ENCODE measurements at places on chromosomes 11 and 22.

DNA sequence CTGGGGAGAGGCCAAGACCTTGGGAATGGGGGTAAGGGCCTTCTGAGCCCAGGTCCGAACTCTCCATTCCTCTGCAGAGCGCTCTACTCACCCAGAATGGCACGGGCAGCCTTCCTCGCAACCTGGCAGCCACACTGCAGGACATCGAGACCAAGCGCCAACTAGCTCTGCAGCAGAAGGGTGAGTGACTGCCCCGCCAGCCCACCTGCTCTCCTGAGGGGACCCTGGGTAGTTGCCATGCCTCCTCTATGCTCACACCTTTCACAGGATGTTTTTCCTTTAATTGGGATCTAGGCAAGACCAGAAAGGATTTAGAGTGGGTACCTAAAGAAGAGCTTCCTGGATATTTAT lies 35.5 kb downstream of the TREH start:
- no peak for DNase-seq

GRCh38 chr11:70498171-70498571 lies 99.8 kb downstream of the CTTN start:
- no peak for DNase-seq

GRCh38 chr11:25970726-25971508 lies 361.0 kb upstream of the ANO3 start:
- no peak for DNase-seq

DNA sequence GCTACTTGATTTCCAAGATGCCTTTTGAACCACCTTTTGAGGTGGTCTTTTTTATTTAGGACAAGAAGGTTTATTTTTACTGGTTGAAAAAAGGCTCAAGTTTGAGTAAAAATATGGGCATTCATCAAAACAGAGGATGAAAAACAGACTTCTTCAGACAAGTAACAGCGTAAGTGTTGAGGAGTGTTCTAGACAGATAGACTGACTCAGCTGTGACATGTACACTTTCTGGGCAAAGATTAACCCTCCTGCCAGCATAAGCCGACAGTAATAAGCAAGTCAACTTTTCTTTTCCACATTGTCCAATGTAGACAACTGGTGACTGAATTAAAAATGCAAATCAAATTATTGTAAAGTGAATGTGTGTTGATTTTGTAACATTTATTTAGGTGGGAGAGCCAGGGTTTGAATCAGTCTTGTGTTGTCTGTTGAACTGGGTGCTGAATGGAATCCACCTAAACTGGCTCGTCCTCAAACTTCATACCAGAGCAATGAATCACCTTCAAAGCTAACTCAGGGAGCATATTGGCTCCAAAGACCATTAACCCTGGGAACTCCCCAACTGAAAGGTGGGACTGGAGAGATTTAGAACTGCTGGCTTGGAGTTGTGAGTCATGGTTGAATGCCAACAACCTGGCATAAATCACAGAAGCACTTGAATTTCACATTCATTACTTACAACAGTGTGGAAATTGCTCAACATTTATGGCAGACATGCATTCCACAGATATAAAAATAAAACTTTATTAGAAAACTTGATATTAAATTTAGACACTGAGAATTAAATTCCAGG lies 377.0 kb downstream of the ETS1 start:
- DNase-seq, result no peak

DNA sequence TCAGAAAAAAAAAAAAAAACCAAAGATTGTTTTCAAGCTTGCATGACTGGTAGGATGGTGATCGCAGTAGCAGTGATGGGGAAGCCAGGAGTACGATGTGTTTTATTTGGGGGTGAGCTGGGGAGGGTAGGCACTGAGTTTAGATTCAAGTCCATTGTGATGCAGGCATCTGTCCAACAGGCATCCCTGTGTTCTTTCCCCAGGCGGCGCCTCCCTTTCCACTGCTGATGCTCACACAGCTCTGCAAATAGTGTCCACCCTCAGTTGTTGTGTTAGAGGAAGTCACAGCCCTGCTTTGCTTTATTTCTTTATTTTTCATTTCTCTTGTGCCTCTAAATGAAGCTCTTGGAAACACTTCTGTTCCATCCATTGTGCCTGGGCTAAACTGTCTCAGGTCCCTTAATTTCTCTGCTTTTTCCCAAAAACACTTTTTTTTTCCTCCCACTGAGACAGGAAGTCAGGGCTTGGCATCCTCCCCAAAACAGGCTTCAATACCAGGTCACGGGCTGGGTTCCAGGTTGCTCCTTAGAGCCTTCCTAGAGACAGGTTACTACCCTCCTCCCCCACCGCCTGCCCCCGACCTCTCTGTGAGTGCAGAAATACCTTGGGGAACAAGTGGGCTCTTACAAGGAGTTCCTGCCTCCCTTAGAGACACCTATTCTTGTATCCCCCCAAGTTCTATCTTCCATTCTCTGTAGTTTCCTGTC lies 38.6 kb upstream of the HSPA8 start:
- no peak for DNase-seq

DNA sequence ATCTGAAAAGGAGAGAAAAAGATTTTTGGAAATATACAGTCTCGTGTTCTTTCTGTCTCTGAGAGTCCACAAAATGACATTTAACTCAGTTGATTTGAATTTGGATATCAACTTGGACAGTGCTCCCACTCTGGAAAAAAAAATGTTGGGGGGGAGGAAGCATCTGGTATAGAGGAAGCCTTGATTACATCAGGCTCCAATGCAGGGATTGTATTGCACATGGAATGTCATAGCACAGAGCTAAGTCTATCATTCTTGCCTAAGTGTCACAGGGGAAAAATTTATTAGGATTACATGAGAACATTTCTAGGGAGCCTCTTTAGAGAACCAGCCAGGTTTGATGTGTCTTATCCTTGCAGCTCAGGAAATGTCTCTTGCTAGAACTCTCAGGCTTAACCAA lies 23.0 kb downstream of the MS4A6A start:
- no peak for DNase-seq

GRCh38 chr11:73647459-73648100 lies 1.2 kb downstream of the PLEKHB1 start:
- DNase-seq, result peak; percentile 56

DNA sequence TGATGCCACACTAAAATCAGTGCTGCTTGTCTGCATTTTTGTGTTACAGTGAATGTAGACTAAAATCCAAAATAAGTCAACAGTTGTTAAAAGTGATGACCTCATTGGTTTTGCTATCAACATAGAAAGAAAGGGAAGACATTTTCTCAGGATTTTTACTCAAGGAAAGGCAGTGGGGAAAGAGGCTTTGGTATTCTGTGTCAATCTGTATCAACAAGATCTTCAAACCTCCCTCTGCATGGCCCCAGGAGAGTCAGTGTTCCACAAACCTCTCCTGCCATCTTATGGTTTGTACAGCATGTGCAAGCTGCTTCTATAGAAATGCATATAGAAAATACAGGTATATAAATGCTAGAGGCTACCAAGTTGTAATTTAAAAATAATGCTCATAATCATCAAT lies 13.8 kb upstream of the OR51M1 start:
- no peak for DNase-seq

- no peak for DNase-seq
These were observed 10.2 kb downstream of the GLB1L2 start for GRCh38 chr11:134341805-134342571.

GRCh38 chr11:87739261-87739660 lies 436.0 kb downstream of the RAB38 start:
- no peak for DNase-seq

DNA sequence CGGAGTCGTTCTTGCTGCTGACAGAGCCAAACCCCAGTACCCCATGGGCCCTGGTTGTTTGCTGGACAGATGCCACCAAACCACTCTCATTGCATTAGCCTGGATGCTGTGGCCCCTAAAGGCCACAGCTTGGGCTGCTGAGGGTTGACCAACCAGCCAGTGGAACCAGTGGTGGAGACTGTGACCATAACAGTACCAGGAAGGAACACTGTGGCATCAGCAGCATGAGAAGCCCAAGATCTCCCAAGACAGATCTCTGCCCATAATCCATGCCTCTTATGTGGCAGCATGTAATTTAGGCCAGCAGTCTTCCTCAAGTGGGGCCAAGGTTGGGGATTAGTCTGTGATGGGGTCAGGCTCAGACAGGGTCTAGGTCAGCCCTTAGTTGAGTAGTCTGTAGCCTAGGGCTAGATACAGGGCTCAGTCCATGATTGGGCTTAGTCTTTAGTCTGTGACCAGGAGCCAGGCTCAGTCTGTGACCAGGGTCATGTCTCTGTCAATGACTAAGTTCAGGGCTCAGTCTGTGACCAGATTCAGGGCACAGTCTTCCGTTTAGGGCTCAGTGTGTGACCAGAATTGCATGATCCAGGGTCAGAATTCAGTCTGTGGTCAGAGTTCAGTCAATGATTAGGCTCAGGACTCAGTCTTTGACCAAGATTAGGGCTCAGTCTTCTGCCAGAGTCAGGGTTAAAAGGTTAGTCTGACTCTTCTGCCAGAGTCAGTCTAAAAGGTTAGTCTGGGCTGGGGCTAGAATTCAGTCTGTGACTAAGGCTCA lies 4.5 kb upstream of the INPP5J start:
- no peak for DNase-seq

DNA sequence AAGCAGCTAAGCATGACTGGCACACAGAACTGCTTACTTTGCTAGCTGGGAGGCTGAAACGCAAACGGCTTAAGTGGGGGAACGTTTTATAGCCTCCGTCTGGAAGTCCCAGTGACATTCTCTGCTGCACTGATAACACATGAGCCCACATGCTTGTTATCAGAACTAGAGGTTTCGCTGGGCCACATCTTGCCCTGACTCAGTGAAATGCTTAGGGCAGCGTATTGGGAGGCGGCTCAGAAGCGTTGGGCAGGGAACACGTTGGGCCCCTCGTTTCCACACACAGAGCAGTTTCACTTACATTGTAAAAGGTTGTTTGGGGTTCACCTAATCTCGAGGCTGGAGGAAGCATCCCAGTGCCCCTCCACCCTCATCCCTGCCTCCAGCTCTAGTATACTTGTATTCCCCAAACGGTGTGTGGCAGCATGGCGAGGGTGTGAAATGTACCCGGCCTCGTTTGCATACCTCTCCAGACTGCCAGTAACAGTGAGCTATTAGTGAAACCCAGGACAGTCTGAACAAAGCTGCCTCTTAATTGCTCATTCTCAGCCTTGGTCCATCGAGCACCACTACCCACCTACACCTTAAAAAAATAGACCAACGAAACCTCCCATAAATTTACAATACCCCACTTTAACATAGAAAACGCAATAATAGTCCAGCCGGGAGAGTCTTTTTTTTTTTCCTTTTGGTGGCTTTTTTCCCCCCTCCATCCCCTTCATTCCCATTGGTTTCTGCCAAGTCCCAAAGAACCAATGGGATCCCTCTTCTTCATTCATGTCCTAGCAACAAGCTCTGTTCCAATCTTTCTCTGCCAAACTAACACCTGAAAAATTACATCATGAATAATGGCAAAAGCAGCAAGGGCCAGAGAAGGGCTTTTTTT lies 218.8 kb upstream of the SORL1-AS1 start:
- no peak for DNase-seq

GRCh38 chr22:41899992-41900651 lies 14.8 kb downstream of the SHISA8 start:
- DNase-seq, result no peak

DNA sequence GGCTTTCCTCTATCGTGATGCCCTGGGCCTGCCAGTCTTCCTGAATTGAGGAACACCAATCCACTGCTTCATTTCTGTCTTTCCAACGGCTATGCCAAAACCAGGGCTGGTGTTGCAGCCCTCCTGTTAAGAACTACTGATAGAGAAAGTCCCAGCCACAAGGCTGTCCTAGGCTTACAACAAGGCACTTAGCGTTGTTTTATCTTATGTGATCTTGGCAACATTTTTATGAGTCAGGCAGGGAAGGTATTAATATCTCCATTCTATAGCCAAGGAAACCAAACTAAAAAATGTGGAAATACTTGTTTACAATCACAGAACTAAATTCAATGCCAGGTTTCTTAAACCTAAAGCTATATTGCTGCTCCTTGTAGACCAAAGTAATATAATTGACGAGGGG lies 89.9 kb upstream of the AMOTL1 start:
- DNase-seq, result no peak

- no peak for DNase-seq
These were observed 1041.0 kb upstream of the CNTN5 start for GRCh38 chr11:97979741-97980140.

DNA sequence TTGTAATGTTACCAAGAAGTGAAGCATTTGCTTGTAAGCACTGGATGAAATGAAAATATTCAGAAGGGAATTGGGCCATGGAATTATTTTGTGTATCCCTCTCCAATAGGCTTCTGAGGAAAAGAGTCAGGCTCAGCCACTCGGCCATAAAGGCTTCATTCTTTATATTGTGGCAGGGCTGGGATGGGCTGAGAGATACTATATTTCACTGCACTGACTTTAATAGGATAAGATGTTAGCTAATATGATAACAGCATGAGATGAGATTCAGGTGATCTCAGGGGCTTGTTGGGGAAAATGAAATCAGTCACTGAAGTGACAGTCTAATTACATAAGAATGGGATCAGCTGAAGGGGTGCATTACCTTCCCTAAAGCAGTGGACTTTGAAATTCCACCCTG lies 7.3 kb upstream of the TRIM44 start:
- no peak for DNase-seq

DNA sequence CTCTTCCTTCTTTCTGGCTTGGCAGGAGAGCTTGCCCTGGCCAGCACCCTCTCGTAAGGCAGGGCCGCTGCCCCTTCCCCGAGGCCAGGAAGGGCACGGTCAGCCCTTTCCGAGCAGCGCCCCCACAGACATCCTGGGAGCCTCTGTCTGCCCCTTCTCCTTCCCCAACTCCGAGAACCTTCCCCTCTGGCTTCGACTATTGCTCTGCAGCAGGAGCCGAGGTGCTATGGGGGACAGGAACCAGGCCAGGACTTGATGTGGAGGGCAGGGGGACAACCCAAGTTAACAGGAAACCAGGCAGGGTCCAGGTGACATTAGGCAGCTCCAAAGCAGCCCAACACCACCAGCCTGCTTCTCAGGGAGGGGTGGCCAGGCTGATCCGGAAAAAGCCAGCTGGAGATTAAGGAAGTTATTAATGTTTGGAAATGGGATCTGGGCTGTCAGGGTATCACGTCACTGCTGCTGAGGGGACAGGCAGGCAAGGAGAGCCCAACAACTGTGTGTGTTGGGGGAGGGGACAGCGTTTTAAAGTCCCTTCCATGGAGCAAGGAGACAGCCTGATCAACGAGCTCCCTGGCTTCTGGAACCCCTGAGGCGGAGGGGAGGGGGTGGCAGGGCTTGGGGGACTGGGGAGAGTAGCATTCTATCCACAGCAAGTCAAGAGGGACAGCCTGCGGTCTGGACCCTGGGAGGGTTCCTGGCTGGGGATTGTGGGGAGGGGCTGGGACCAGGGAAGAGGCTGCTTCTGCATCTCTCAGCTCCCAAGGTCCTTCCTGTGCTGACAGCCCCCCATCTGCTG lies 27.3 kb downstream of the SYT7 start:
- DNase-seq, result no peak

DNA sequence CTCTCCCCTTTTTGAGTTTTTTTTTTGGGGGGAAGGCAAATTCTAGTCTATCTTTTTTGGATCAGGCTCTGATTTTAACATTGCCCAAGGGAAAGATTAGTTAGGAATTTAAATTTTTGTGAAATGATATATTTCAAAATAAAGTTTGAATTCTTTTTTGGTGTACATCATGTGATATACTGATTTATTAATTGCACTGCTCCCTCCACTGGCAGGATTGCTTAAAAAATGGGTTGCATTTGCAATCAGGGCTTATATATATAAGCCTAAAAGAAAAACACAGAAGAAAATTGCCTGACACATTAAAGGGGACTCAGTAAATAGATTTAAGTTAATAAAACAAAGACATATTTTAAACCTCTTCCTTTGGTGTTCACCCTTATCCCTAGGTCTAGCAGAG lies 1.2 kb downstream of the DYNC2H1 start:
- no peak for DNase-seq
